ENCODE measurements at places on chromosomes 5 and 9. TPM values are rescaled to one million over a fixed set of nuclear protein-coding genes. Genes with fewer than 3 reads are reported as not detected.
A peak's percentile ranks its signal among the peaks of the same experiment; 100 is the strongest.

GRCh38 chr5:20575571-20575970 lies 587.6 kb upstream of the CDH18 start:
- no peak for DNase-seq

DNA sequence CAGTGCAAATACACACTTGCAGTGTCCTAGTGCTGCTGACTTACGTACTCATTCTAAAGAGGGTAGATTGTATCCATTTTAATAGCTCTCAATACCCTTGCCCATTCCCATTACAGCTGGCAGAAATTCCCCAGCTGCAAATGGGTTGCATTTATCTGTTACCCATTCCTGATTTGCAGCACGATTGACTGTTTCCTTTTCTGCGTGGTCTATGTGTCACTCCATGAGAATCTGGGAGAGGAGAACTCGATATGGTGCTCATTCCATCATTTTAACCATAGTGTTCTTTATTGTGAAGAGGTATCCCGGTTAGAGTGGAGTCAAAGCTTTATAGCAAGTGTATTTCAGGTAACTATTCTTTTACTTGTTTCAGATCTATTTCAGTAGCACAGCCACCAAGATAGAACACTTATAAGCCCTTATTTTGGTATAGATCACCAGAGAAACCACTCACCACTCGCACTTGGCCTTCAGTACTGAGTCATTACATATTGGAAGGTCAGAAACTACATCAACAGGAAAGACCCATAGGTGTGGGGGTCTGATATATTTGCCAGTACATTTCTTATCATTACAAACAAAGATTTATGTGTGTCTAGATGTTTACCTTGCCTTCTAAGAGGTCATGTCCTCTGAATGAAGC lies 139.5 kb downstream of the MUSK start:
- DNase-seq: no peak

- no peak for DNase-seq
Observed at GRCh38 chr9:133351526-133351907, 3.5 kb downstream of the RPL7A start.

DNA sequence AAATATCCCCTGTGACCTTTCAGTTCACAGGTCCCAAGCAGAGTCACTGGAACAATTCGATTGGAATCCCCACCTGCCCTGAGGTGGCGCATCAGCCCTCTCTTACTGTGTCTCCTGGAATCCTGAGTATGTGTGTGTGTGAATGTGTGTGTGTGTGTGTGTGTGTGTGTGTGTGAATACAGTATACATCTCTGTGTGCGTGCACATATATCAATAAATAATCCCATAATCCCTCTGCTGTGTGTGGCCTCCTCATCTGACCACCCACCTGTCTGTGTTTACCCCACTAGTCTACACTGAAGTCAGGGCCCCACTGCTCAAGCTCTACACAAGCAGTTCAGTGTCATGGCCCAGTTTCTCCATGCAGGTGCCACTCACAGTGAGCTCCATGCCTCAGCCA lies 187.4 kb downstream of the ERCC6L2 start:
- no peak for DNase-seq

GRCh38 chr9:99807276-99807852 lies 14.3 kb upstream of the NR4A3 start:
- DNase-seq: peak; percentile 53

Gene C9orf50
- total RNA-seq: not detected
